ENCODE measurements at places on chromosomes 4 and X. TPM values are rescaled to one million over a fixed set of nuclear protein-coding genes. Genes with fewer than 3 reads are reported as not detected.

DNA sequence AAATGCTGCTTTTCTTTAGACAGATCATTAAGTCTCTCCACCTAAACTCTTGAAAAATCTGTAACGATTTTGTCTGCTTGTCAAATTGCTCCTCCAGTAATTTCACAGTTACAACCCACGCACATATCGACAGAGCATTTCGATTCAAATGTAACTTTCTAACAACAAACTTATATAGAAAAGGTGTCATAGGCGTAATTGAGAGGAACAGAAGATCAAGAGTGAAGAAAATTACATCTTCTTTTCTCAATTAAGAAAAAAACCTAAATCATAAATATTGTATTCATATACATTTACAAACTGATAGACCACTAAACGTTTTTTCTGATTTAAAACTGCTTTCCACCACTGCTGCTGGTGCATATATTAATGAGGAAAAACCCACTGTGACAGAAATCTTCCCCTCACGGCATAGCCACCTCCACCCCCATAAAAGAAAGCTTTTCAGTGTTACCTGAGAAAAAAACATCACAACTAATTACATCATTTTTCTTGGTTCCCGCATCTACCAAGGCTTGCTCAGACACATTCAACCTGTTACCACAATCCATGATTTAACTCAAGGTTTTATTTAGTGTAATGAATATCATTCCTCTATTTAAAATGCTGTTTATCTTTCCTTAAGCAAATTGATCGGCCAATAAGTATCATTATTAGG, 1.9 kb downstream of the GPM6A start:
- no peak for DNase-seq

GRCh38 chrX:130246084-130246483, 22.6 kb downstream of the ZNF280C start:
- no peak for DNase-seq

DNA sequence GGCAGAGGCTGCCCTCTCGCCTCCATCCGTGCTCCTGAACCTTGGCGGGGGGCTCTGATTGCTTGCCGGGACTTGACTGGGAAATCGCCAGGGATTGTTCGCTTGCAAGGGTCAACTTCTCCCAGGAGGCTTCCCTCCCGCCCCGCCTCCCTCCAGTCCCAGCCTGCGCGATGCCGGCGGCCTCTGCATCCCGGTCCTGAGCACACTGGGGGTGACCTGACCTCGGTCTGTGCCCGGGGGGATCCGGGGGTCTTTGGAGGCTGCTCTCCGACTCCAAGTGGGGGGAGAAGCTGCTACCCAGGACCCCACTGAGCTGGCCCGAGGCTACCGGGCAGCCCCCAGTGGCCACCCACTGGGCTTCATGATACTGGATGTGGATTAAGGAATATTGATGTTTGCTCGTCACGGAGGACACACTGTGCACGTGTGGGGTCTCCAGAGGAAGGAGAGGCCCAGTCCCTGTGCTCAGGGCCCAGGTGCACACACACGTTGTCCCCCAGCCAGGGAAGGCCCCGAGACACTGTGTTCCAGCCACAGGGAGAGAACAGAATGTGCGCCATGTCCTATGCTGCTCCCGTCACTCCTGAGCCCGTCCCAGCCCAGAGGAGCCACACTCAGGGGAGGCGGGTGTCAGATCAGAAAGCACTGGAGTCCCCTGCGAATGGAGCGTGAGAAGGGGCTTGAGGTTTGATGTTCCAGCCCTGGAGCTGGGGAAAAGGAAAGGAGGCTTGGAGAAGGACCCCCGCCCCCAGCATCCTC, 55.9 kb upstream of the NKX1-1 start:
- no peak for DNase-seq

DNA sequence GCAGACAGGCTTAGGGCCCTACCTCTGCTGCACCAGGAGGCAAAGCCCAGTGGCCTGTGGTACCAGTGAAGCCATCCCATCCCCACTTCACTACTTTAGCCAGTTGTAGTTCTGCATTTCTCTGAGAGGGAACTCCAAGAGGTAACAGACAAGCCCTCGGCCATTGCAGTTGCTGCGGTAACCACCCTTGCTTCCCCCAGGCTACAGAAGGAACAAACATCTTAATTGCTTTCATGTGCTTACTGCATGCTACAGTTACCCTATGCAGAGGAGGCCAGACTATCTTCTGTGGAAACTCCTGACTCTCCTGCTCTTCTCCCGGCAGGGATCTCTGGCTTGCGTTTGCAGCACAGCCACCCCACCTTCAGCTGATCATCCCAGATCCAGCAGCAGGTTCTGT, 67.8 kb downstream of the SPIN4 start:
- DNase-seq, result no peak

GRCh38 chr4:183499801-183500200, 5.1 kb upstream of the ING2 start:
- DNase-seq, result no peak

GRCh38 chr4:35151816-35152572, 1092.3 kb downstream of the ARAP2 start:
- DNase-seq, result no peak

DNA sequence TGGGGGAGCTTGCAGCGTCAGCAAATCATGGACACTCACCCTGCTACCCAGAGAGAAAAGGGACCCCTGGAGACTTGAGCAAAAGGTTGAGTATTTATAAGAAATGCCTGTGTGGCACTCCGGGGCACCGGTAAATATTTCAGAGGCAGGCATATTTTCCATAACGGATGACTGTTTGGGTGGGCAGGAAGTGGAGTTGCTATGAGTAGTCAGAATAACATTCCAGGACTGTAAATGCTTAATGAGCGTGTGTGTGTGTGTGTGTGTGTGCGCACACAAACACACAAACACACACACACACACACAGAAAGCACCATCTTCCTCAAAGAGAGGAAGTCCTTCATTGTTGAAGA, 74.6 kb downstream of the MXRA5 start:
- DNase-seq, result peak; percentile 49

- peak; percentile 95 for DNase-seq
These were observed 626 bp upstream of the FRAS1 start for GRCh38 chr4:78056265-78057129.

DNA sequence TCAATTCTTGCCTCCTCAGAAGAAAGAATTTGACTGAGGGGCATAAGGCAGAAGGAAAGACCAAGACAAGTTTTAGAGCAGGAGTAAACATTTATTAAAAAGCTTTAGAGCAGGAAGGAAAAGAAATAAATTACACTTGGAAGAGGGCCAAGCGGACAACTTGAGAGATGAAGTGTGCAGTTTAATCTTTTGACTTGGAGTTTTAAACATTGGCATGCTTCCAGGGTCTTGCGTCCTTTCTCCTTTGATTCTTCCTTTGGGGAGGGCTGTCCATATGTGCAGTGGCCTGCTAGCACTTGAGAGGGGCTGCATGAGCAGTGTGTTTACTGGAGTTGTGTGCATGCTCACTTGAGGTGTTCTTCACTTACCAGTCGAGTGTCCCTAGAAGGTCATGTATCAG, 275.8 kb upstream of the IL1RAPL1 start:
- DNase-seq, result no peak

- DNase-seq, result peak; percentile 55
These were observed 253.8 kb downstream of the DHX15 start for GRCh38 chr4:24330573-24330972.

GRCh38 chr4:77804471-77804870, 14.7 kb downstream of the CNOT6L start:
- no peak for DNase-seq

DNA sequence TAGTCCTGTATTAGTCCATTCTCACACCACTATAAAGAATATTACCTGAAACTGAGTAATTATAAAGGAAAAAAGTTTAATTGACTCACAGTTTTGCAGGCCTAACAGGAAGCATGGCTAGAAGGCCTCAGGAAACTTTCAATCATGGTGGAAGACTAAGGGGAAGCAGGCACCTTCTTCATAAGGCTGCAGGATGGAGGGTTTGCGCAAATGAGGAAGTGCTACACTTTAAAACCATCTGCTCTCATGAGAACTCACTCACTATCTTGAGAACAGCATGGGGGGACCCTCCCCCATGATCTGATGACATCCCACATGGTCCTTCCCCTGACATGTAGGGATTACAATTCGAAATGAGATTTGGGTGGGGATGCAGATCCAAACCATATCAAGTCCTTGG, 12.1 kb upstream of the MAGEA11 start:
- no peak for DNase-seq

The CTAG1B gene
- total RNA-seq, result not detected

The CYSLTR1 gene
- total RNA-seq, result 1.1 TPM

The HCCS gene
- total RNA-seq, result 25.7 TPM

The CXCL8 gene
- 2.1 TPM for total RNA-seq

The TRAM1L1 gene
- 5.7 TPM for total RNA-seq

The COL4A5 gene
- 40.0 TPM for total RNA-seq

The ACE2 gene
- total RNA-seq, result not detected

The HTR2C gene
- not detected for total RNA-seq
